ENCODE measurements at places on chromosomes 7 and 10.

- ATAC-seq = no peak
Observed at GRCh38 chr10:124151466-124152095, 58.2 kb upstream of the CHST15 start.

DNA sequence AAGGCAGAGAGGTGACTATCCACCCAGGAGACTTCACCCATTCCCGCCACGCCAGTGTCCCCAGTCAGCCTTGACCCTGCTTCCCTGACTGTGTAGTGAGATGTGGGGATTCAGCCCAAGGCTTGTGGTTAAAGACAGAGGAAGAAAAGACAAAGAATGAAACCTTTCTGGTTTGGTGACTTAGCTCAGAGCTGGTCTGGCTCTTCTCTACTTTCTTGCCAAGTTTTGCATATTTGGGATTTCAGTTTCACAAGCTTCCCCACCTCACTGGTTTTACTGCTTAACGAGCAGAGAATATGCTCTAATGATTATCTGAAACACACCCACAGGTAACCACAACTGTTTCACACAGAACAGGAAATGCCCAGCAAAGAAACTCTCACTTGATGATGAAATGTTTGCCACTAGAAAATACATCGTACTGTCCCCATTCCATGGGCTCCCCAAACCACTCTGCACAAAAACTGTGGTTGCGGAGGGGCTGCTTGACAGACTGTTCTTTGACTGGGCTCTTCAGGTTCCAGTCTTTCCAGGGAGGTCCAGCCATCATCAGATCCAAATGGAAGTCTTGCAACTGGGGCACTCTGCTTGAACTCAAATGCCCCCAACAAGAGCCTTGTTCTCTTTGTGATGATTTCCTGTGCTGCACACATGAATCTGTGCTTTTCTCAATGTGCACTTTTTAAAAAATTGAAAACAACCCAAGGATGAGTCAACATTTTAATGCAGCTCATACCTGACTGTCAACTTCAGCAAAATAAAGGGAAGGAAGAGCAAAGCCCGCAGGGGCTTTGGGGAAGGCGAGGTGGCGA lies 95.5 kb downstream of the CTBP2 start:
- ATAC-seq = peak; percentile 68

- no peak for ATAC-seq
Observed at GRCh38 chr7:106964466-106964865, 80.0 kb upstream of the PRKAR2B start.

- no peak for ATAC-seq
Observed at GRCh38 chr7:115297656-115298055, 375.8 kb downstream of the MDFIC start.

DNA sequence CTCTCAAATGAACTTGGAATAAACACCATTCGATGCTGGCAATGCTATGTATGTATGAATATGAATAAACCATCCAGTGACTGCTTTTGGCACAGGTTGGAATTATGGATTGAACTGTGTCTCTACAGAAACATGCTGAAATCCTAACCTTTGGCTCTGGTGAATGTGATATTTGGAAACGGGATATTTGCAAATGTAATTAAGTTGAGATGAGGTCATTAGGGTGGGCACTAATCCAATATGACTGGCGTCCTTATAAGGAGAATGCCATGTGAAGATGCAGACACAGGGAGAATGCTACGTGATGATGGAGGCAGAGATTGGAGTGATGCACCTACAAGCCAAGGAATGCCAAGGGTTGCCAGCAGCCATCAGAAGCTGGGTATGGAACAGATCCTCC lies 3.4 kb upstream of the ACTR3B start:
- no peak for ATAC-seq

DNA sequence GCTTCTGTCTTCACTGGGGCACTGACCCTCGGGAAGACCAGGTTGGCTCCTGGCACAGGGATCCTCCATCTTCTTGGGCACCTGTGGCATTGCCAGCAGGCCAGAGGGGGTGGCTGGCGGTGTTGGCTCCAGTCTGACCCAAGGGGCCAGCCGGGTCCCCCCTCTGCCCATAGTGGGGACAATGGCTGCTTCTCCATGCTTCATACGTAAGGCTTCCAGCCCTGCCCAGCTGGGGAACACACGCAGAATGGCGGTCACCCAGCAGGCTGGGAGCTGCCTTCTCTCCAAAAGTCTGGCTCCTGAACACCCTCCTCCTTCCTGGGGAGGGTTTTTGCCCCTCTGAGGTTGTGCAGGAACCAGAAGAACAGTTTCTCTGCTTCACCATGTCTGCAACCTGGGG lies 106.8 kb downstream of the NEURL1 start:
- no peak for ATAC-seq

- ATAC-seq = no peak
Observed at GRCh38 chr7:47572094-47572445, 9.8 kb downstream of the TNS3 start.

DNA sequence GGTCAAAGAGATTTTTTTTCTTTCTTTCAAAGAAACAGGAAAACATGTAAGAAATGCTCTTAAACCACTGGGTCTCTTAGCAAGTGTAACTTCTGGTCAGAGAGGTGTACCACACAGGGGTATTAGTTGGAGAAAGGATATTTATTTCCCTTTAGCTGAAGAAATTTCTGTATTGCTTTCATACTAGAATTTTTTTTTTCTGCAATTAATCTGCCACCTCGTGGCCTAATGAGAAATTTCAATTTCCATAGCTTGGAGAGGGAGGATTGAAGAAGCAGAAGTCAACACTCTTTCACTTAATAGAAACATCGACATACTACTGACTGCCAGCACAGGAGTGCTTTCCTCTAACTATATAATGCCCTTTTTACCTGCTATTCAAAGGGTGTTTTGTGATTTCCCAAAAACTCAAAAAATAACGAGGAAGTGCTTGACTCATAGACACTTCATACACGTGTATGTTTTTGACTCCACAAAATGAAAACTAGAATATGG lies 177.6 kb upstream of the NAMPT start:
- peak; percentile 53 for ATAC-seq

DNA sequence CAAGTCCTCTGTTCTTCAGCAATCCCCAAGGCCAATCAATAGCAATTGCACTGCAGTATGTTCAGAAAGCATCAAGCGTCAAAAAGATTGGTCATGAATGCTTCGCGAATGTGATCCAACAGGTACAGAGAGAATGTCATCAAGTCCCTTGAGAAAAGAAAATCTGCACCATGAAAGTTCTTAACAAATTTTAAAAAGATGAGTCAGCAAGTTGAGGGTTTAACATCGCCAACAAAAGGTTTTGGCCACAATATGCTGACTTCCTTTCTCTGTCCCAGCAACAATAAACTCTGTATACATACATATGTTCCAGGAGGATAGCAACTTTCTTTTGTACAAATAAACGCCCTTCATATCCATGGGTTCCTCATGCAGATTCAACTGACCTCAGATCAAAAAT lies 168.5 kb upstream of the C7orf33 start:
- ATAC-seq = no peak

GRCh38 chr10:18498998-18499397 lies 152.4 kb downstream of the NSUN6 start:
- no peak for ATAC-seq

- no peak for ATAC-seq
Observed at GRCh38 chr10:131933696-131934086, 32.9 kb downstream of the PPP2R2D start.

DNA sequence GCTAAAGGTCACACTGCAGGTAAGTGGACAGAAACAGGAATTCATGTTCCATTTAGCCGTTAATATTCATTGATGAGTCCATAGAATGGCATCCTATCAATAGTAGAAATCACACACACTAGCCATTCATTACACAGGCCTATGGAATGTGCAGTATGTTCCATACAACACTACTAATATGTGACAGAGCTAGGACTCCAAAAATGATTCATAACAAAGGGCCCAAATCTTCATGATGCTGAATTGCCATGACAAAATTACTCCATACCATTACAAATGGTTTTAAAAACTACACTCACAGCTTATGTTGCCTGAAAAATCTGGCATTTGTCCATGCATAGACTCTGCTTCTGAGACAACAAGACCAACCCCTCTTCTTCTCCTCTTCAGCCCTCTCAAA lies 549.1 kb downstream of the XPNPEP1 start:
- no peak for ATAC-seq

DNA sequence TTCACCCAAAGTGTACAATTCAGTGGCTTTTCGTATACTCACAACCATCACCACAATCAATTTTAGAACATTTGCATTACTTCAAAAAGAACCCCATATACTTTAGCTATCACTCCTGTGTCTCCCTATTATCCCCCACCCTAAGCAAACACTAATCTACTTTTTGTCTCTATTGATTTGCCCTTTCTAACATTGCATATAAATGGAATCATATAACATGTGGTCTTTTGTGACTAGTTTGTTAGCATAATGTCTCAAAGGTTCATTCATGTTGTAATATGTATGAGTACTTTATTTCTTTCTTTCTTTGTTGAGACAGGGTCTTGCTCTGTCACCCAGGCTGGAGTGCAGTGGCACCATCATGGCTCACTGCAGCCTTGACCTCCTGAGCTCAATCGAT lies 21.0 kb upstream of the DNAJC12 start:
- ATAC-seq = no peak

DNA sequence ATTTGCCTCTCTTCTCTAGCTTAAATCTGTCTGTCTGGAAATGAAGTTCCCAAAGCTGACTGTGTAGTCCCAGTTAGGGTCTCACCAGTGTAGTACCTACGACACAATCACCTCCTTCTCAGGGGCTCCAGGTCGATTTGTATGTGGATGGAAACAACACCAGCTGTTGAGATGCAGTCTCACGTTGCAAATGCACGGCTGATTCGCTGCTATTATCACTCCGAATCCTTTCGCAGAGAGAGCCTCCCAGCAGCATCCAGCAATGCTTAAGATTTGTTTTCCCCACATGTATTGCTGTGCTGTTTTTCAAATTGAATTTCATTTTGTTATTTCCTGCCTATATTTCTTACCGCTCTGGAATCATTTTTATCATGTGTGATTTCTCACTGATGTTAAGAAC lies 16.3 kb downstream of the VSTM4 start:
- ATAC-seq = no peak

DNA sequence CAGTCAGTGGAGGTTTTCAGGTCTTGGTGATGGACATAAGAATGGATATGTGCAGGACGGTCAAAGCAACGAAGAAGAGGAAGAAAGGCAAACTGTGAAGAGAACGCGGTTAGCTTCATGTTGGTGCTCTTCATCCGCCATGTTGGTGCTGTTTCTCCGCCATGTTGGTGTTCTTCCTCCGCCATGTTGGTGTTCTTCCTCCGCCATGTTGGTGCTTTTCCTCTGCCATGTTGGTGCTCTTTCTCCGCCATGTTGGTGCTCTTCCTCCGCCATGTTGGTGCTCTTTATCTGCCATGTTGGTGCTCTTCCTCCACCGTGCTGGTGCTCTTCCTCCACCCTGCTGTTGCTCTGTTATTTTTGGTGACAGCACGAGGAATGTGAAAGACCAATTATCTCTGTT lies 95.4 kb downstream of the DOCK1 start:
- no peak for ATAC-seq

DNA sequence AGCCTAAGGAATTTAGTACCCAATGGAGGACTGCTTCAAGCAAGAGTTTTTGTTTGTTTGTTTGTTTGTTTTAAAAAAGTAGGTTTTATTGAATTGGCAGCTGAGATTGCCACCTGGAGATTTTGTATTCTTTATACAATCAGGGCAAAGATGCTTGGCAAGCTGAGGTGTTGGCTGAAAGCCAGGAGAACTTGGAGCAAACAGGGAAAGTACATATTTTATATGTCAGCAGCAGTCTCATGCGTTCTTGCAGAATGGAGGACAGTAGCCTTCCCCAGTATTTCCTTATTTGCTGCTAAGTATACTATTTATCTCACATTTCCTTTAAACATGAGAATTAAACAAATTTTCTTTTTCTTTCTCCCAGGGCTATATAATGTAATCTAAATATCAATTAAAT lies 22.6 kb upstream of the ICA1 start:
- ATAC-seq = no peak

DNA sequence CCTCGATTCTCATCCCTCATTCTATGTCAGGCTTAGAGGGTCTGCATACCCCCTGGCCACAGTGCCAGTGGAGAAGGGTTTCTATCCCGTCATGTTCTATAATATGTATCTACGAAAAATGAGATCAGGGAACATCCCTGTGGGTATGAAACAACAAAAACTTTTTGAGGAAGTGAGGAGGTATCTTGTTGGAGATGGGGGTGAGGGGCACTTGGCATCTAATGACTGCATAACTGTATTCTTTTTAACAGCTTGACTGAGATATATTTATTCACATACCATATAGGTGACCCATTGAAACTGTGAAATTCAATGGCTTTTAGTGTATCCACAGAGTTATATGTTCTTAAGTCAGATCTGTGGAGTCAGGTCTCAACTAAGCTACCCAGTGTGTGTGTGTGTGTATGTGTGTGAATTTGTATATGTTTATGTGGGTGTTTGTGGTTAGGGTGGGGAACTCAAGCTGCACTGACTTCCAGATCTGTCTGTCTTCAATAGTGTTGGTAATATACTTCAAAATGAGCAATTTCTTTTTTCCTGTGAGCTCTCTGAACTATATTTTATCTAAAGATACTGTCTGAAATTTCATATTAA lies 528.9 kb downstream of the CNTNAP2 start:
- ATAC-seq = no peak

- ATAC-seq = no peak
Observed at GRCh38 chr10:65470986-65471385, 1454.8 kb upstream of the LRRTM3 start.
